ENCODE measurements at places on chromosomes 1 and 21.

- DNase-seq, result no peak
These were observed 20.3 kb upstream of the CXADR start for GRCh38 chr21:17492415-17493168.

- DNase-seq, result no peak
These were observed 14.3 kb upstream of the PCP4 start for GRCh38 chr21:39852726-39853500.

DNA sequence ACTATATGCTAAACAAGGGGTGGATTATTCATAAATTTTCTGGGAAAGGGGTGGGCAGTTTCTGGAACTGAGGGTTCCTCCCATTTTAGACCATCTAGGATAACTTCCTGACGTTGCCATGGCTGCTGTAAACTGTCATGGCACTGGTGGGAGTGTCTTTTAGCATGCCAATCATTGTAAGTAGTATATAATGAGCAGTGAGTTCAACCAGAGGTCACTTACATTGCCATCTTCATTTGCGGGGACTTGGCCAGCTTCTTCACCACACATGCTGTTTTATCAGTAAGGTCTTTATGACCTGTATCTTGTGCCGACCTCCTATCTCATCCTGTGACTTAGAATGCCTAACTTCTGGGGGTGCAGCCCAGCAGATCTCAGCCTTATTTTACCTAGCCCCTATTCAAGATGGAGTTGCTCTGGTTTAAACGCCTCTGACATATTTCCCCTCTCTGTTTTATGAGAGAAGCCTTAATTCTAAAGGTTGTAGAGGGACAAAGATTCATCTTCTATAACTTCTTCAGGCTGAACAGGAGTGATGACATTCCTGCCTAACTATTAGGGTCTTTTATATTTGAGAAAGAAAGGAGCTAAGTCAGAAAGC, 60.4 kb downstream of the DIP2A start:
- DNase-seq, result no peak

- DNase-seq, result no peak
These were observed 292.2 kb downstream of the SMYD3 start for GRCh38 chr1:246214708-246215509.

GRCh38 chr1:152061952-152062351, 25.1 kb upstream of the S100A11 start:
- DNase-seq, result no peak

- DNase-seq, result no peak
These were observed 165.8 kb downstream of the RRAGC start for GRCh38 chr1:38693759-38694158.

DNA sequence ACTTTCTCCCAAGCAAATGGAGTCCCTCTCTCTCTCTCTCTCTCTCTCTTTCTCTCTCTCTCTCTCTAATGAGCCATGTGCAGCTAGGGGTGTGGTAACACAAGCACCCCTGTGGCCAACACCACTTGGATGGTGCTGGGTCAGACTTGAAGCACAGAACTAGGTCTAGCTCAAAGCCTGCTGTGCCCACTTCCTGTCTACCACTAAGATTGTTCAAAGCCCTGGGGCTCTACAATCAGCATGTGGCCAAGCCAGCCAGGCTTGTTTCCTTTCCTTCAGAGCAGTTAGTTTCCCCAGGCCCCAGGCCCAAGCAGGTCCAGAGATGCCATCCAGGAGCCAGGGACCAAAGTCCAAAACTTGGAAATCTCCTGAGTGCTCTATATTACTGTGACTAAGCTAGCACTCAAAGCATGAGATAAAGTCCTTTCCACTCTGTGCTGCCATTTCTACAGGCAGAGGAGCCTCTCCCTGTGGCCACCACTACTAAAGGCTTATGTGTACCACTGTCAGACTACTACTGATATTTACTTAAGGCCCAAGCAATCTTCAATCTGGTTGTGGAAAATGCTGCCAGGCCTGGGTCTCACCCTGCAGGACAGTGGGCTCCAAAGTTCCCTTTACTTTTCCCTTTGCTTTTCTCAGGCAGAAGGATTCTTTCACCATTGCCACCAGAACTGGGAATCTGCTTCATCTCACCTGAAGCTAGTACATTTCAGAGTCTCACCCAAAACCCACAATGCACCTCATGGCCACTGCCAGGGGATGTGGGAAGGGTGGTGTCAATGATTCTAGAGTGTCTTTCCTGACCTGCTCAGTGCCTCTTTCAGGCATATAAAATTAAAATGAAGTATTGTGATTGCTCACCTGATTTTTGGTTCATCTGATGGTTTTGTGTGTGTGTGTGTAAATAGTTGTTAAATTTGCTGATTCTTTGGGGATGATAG, 999.5 kb downstream of the NCAM2 start:
- no peak for DNase-seq

DNA sequence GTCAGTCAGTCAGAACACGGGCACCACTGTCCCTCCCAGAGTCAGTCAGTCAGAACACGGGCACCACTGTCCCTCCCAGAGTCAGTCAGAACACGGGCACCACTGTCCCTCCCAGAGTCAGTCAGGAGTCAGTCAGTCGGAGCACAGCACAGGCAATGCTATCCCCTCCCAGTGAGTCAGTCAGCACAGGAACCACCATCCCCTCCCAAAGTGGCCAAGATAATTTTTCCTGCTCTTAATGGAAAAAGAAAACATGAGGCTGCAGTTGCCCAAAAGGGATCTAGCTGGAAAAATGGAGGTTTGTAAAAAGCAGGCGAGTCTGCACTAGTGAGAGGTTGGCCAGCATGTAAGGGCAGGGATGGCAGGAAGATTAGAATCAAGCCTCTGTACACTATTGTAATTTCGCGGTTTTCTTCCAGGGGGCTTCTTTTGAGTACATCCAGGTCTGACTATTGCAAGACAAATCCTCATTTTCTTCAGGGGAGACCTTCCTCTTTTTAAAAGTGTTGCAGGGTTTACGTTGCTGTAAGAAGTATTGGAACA, 213.8 kb downstream of the SIPA1L2 start:
- no peak for DNase-seq

- DNase-seq, result no peak
These were observed 171.0 kb downstream of the ZZZ3 start for GRCh38 chr1:77511440-77511840.

GRCh38 chr1:228490120-228491078, 3.2 kb downstream of the RNF187 start:
- no peak for DNase-seq

DNA sequence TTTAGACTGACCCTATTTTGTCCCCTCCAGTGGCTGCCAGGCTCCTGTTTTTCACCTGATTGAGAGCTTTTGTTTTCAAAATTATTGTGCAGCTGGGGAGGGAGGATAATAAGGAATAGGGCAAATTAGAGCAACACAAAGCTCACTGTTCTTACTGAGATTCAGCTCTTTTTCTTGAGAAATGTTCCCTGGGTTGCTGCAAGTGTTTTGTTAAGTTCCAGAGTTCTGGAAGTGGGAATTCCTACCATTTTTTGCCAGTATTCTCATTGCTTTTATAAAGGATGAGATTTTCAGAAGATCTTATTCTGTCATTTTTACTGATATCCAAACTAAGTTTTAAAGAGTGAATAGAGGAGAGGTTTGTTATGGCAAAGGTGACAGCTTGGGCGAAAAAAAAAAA, 417.7 kb downstream of the SIPA1L2 start:
- DNase-seq, result no peak

DNA sequence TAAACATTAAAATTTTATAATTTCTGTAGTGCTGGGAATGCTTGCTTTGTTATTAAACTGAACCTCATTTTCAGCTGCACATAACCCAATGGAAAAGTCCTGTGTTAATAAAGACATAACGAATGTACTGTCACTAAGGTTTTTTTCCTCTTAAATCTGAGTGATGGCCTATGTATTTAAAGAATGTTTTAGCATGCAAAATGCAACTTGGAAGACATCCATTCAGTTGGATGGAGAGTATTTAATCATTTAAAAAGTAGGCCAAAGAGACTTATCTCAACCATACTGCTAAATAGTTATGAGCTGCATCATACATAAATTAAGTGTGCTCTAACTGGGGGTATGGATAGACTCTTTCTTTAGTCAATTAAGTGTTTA, 48.5 kb downstream of the RWDD3 start:
- DNase-seq, result no peak
